ENCODE measurements at places on chromosomes 6 and 20. TPM values are rescaled to one million over a fixed set of nuclear protein-coding genes. Genes with fewer than 3 reads are reported as not detected.

The SAMD3 gene
- 0.86 TPM for total RNA-seq

The OOEP gene
- total RNA-seq: not detected

The HS3ST5 gene
- not detected for total RNA-seq

The RSPO3 gene
- 3.6 TPM for total RNA-seq

The MYLK4 gene
- 0.46 TPM for total RNA-seq

The NRSN1 gene
- total RNA-seq: not detected

The IMPG1 gene
- not detected for total RNA-seq
